Psoas muscle (tissue), 8 donors: ENCODE measurements at places on chromosomes 11 and 22. TPM values are rescaled to one million over a fixed set of nuclear protein-coding genes. Genes with fewer than 3 reads are reported as not detected.

GRCh38 chr11:74826901-74827300, 78.3 kb downstream of the RNF169 start:
- no peaks in the 10 kb centered on the region for H3K27me3 ChIP-seq
- DNase-seq = no peak
- no peak overlapping the region for H3K4me3 ChIP-seq

GRCh38 chr22:49727191-49727880, 100.3 kb downstream of the BRD1 start:
- no peaks in the 10 kb centered on the region for H3K4me1 ChIP-seq
- no peak for DNase-seq
- H3K27me3 ChIP-seq = no peaks in the 10 kb centered on the region
- no peaks in the 10 kb centered on the region for H3K36me3 ChIP-seq
- H3K27ac ChIP-seq = no peak overlapping the region
- H3K4me3 ChIP-seq = no peak overlapping the region

GRCh38 chr11:125701018-125701610, 20.5 kb upstream of the ACRV1 start:
- H3K4me1 ChIP-seq = no peaks in the 10 kb centered on the region
- H3K27ac ChIP-seq = no peak overlapping the region
- H3K36me3 ChIP-seq = no peaks in the 10 kb centered on the region
- no peak for DNase-seq
- no peaks in the 10 kb centered on the region for H3K27me3 ChIP-seq

GRCh38 chr11:125320347-125321076, 156.0 kb downstream of the PKNOX2 start:
- H3K4me1 ChIP-seq = no peaks in the 10 kb centered on the region
- no peak overlapping the region for H3K4me3 ChIP-seq
- H3K27ac ChIP-seq = no peak overlapping the region
- H3K36me3 ChIP-seq = no peaks in the 10 kb centered on the region

- DNase-seq = no peak
- no peaks in the 10 kb centered on the region for H3K36me3 ChIP-seq
- H3K4me3 ChIP-seq = no peak overlapping the region
- H3K4me1 ChIP-seq = no peaks in the 10 kb centered on the region
Measured at GRCh38 chr11:60116996-60117790, 28.7 kb downstream of the MS4A2 start.

DNA sequence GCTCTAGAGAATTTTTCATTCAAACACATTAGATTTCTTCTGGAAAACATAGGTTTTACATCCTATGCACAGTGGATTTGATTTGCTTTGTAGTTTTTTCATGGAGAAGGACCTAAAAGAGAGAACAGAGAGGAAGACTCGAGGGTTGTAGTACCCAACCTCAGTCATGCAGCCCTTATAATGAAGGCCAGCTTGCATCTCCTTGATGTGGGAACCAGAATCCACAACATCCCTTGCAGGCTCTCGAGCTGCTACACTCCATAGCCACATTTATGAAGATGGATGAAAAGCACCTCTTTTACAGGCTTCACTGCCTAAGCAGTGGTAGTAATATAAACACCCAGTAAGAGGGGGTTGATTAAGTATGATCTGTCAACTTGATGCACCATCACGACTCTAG, 9.5 kb upstream of the OR5B12 start:
- no peaks in the 10 kb centered on the region for H3K27me3 ChIP-seq
- no peaks in the 10 kb centered on the region for H3K36me3 ChIP-seq
- no peaks in the 10 kb centered on the region for H3K4me1 ChIP-seq
- DNase-seq = no peak

DNA sequence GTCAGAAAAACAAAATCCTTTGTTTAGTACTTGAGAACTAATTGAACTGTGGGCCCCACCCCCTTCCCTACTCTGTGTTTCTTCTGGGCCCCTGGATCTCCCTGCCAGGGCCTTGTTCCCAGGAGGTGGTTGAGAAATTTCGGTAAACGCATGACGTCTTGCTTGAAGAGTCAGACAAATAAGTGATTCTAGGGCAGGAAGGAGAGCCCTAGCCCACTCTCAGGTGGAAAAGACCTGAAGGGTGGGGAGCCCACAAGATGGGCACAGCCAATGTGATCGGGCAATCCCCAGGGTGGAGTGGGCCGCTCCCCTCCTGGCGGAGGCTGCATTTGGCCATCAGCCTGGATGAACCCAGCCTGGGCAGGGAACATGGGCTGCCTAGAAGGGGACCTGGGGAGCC, 16.8 kb upstream of the P2RY2 start:
- DNase-seq = peak; percentile 61
- no peak overlapping the region for H3K4me3 ChIP-seq
- H3K27ac ChIP-seq = no peak overlapping the region

GRCh38 chr11:75714211-75714610, 3.4 kb upstream of the MOGAT2 start:
- DNase-seq = no peak
- no peaks in the 10 kb centered on the region for H3K27me3 ChIP-seq
- H3K4me1 ChIP-seq = no peaks in the 10 kb centered on the region
- no peaks in the 10 kb centered on the region for H3K36me3 ChIP-seq
- no peak overlapping the region for H3K4me3 ChIP-seq

DNA sequence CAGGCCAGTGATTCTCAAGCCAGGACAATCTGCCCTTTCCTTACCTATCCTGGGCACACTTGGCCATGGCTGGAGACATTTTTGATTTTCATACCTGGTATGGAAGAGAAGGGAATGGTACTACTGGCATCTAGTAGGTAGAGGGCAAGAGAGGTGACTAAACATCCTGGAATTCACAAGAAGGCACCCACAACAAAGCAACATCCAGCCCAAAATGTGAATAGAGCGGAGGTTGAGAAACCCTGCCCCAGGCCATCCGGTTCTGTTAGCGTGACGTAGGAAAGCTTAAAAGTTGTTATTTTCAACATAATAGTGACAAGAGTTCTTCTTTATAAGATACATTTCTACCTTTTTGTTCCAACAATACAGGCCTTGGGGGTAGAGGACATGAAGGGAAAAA, 114.9 kb upstream of the ALX4 start:
- DNase-seq = no peak
- no peak overlapping the region for H3K27ac ChIP-seq
- H3K4me1 ChIP-seq = no peaks in the 10 kb centered on the region
- no peaks in the 10 kb centered on the region for H3K36me3 ChIP-seq
- H3K4me3 ChIP-seq = no peak overlapping the region

DNA sequence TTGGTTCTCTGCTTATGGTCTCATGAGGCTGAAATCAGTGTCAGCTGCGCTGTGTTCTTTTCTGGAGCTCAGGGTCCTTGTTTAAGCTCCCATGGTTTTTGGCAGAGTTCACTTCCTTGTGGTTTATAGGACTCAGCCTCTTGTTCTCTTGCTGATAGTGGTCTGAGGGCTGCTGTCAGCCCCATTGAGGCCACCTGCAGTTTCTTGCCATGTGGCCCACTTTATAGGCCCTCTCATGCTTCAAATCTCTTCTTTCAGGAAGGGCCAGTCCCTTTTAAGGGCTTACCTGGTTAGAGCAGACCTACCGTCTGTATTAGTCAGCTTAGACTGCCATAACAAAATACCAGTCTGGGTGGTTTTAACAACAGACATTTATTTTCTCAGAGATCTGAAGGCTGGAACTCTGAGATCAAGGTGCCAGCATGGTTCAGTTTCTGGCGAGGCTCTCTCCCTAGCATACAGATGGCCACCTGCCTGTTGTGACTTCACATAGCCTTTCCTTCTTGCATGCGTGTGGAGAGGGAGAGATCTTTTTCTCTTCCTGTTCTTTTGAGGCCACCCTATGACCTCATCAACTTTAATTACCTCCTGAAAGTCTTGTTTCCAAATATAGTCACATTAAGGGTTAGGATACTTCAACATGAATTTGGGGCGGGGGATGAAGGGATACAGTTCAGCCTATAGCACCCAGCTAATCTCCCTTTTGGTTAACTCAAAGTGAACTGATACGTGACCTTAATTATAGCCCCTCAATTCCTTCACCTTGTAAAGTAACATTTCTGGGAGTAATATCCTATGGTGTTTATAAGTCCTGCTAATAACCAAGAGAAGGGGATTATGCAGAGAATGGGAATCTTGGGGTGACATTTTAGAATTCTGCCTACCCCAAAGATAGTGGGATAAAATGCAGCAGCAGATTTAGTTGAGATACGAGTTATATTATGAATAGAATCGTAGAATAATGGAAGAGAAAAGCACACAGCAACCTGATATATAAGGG, 131.8 kb downstream of the UVRAG start:
- H3K27ac ChIP-seq = no peak overlapping the region
- H3K36me3 ChIP-seq = no peaks in the 10 kb centered on the region
- no peak overlapping the region for H3K4me3 ChIP-seq

DNA sequence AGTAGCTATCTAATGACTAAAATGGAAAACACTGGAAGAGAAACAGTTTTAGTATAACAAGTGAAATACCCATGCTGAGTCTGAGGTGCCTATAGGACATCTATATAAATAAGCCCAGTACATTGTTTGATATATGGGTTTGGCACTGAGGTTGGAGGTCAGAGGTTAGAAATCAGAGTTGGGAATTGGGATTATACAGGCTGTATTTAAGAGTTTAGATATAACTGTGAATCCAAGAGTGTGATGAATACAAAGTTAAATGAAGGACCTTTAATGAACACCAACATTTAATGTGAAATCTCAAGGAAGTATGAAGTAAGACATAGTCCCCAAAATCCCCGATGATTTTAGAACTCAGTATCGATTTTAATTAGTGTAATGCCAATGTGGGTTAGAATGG, 3.1 kb upstream of the HBD start:
- H3K27me3 ChIP-seq = no peaks in the 10 kb centered on the region
- no peak for DNase-seq
- H3K36me3 ChIP-seq = no peaks in the 10 kb centered on the region
- H3K4me1 ChIP-seq = no peaks in the 10 kb centered on the region
- no peak overlapping the region for H3K4me3 ChIP-seq

- peaks cover 48% of the 10 kb centered on the region for H3K4me1 ChIP-seq
- peaks cover 7% of the 10 kb centered on the region for H3K36me3 ChIP-seq
- H3K4me3 ChIP-seq = no peak overlapping the region
- H3K27me3 ChIP-seq = peaks cover 17% of the 10 kb centered on the region
- H3K27ac ChIP-seq = peak overlapping the region; percentile 23
Measured at GRCh38 chr11:65912845-65913244, 6.0 kb downstream of the C11orf68 start.

DNA sequence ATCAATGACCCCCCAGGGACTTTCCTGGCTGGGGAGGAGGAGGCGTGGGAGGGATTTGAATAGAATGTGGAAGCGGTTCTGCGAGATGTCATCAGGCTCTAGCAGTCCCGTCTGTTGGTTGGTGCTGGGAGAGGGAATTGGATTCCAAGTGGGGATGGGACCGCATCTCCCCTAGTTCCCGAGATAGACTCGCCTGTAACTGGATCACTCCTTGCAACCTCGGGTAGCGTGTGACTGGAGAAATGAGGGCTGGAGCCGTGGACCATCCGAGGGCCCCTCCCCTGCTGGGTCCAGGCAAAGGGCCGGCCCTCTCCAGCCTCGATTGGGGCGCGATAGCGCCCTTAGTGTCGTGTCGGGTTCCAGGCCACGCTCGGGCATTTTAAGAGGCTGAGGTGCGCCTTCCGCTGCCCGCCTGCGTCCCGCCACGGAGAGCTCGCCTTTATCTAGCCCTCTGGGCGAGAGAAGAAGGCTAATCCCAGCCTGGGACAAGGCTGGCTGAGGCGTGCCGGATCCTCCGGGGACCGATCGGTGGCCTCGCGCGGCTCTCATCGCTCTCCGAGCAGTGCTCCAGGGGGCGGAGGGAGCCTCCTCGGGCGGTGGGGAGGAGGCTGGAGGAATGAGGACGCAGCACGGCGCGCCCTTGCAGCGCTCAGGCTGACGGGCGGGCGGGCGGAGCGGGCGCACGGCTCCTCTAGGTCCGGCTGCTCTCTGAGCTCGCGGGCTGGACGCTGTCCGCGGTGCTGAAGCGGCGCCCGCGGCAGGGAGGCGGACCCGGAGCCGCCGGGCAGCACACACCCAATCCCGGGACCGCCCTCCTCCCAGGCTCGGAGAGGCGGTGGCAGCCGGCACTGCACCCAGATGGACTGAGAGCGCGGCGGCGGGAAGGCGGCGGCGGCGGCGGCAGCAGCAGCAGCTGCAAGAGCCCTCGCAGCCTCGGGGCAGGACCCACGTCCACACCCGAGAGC, 107.8 kb downstream of the OSBP2 start:
- H3K27ac ChIP-seq = no peak overlapping the region
- H3K4me1 ChIP-seq = peaks cover 11% of the 10 kb centered on the region
- H3K27me3 ChIP-seq = peaks cover 4% of the 10 kb centered on the region

- no peak overlapping the region for H3K4me3 ChIP-seq
- H3K27me3 ChIP-seq = no peaks in the 10 kb centered on the region
- peaks cover 30% of the 10 kb centered on the region for H3K4me1 ChIP-seq
Measured at GRCh38 chr22:45312856-45313255, 3.1 kb downstream of the FAM118A start.

DNA sequence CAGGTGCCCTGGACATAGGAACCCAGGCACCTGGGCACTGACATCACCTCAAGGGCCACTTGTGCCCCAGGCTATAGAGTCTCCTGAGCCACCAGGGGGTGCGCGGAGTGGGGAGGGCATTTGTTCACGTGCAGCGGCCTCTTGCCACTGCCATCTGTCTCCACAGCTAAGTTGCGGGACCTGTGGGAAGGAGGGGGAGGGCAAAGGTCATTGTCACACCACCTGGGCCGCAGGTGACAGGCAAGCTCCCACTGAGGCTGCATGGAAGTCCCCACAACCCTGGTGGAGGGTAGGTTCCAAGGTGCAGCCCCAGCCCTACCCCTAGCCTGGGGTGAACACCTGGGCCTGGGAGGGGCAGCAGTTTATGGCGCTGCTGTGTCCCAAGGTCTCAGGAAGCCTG, 79.5 kb downstream of the PIWIL3 start:
- no peaks in the 10 kb centered on the region for H3K36me3 ChIP-seq
- H3K4me3 ChIP-seq = no peak overlapping the region
- H3K27me3 ChIP-seq = no peaks in the 10 kb centered on the region
- no peak overlapping the region for H3K27ac ChIP-seq
- peaks cover 12% of the 10 kb centered on the region for H3K4me1 ChIP-seq

GRCh38 chr11:50214376-50214775, 181.7 kb downstream of the OR4C45 start:
- DNase-seq = no peak
- H3K4me1 ChIP-seq = no peaks in the 10 kb centered on the region
- H3K36me3 ChIP-seq = no peaks in the 10 kb centered on the region
- no peak overlapping the region for H3K27ac ChIP-seq
- H3K27me3 ChIP-seq = no peaks in the 10 kb centered on the region

DNA sequence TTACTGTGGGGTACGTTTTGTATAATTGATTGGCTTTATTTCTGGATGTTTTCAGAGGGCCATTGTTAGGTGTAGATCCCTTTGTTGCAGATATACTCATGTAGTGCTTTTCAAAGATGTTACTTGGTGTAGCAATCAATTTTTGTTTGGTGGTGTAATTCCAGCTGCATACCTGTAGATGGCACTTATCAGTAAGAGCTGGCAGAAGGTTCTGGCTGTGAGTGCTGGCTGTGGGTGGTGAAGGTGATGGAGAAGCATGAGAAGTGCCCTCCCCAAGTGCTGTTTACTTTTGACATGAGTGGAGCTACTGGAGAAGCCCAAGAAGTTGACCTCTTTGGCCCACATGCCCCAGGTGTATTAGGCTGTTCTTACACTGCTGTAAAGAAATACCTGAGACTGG, 1074.9 kb downstream of the FAM181B start:
- H3K27ac ChIP-seq = no peak overlapping the region
- H3K4me1 ChIP-seq = no peaks in the 10 kb centered on the region
- DNase-seq = no peak
- no peaks in the 10 kb centered on the region for H3K27me3 ChIP-seq
- H3K36me3 ChIP-seq = no peaks in the 10 kb centered on the region
- H3K4me3 ChIP-seq = no peak overlapping the region

The TRIM48 gene
- not detected for polyA plus RNA-seq

The ANO9 gene
- 0.10 TPM for polyA plus RNA-seq

The ROBO4 gene
- polyA plus RNA-seq = 8.4 TPM

The SPON1 gene
- 0.24 TPM for polyA plus RNA-seq

The CDC42BPG gene
- polyA plus RNA-seq = 0.06 TPM

The MAPK8IP1 gene
- 0.53 TPM for polyA plus RNA-seq

The MMP3 gene
- polyA plus RNA-seq = 7.3 TPM

The CYP2D6 gene
- polyA plus RNA-seq = 0.23 TPM
